CD4-positive, alpha-beta T cell treated with Interleukin-12 subunit alpha and Interleukin-12 subunit beta, for 1 hour (primary cell): ENCODE measurements at places on chromosomes 13 and 19.

DNA sequence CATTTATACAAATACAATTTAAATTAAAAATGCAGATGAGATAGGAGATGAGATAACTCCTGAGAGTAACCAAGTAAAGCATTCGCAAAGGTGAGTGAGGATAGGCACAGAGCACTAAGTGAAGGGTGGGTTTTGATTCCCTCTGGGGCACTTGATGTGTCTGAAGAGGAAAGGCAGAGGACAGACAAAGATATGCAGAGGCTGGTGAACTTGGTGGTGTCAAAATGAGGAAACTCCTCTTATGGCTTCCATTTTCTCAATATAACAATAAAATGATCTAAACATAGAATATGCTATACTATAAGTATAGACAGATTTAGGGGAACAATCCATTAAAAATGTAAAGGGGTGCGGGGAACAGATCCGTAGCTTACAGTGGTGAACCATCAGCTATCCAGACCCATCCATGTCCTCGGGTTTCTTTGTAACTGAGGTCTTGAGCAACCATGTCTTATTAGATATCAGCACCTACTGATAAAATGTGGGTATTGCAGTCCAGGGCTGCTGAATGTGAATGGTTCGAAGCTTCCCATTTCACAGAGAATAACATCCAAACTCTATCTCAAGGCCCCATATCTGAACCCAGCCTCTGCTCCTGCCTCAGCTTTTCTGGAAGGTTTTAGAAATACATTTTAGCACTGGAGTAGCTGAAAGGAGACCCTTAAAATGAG lies 73.9 kb upstream of the SLC10A2 start:
- DNase-seq: no peak

DNA sequence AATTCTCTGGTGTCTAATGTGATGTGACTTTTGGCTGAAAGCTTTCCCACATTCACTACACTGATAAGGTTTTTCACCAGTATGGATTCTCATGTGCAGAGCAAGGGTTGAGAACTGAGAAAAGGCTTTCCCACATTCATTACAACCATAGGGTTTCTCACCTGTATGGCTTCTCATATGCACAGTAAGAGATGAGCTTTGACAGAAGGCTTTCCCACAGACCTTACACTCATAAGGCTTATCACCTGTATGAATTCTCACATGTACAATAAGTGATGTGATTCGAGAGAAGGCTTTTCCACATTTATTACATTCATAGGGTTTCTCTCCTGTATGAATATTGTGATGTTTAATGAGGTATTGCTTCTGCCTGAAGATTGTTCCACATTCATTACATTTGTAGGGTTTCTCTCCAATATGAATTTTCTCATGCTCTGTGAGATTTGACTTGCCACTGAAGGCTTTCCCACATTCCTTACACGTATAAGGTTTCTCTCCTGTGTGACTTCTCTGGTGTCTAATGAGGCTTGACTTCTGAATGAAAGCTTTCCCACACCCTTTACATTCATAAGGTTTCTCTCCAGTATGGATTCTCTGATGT lies 14.0 kb downstream of the ZNF260 start:
- DNase-seq: no peak

GRCh38 chr19:28228854-28229253 lies 984.1 kb downstream of the UQCRFS1 start:
- DNase-seq: no peak

DNA sequence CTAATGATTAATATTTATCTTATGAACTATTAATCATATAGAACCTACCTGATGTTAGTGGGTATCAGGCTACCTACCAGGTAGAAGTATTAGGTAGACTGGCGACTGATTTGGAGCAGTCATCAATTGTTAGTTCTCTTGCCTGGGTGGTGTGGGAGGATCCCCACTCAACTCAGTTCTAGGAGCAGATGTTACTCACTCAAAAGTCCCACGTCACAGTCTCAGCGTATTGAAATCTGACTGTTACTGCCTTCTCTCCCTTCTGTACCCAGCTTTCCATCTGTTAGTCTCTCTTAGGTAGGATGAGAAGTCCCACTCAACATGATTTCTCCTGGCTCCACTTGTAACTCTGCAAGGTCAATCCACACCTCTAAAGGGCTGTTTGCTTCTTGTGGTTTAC lies 102.7 kb downstream of the OLFM4 start:
- no peak for DNase-seq

DNA sequence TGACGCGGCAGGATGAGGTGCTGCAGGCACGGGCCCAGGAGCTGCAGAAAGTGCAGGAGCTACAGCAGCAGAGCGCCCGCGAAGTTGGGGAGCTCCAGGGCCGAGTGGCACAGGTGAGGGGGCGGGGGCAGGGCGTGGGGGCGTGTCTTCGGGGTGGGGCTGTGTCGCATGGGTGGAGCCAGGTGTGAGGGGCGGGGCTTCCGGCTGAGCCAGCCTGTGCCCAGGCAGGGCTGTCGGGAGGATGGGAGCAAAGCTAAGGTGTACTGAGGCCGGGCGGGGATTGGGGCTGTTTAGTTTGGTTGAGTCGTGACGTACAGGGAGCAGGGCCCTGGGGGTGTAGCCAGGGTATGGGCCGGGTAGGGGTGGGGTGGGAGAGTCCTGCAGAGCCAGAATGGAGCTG lies 62.3 kb downstream of the KCNC3 start:
- peak; percentile 10 for DNase-seq

DNA sequence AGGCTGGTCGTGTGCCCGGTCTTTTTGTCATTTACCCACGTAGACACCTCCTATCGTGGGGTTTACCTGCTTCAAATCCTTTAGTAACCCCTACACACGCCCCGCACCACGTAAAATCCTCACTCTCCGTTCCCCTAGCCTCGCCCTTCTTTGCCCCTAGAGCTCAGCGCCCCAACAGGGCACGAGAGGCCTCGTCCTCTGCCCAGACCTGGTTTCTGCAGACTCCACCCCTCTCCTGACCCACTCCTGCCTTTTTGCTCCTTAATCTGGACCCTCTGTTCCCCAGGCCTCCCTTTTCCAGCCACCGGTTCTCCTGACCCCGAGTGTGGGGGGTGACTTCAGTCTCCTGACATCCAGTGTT lies 412 bp downstream of the ZNF528 start:
- no peak for DNase-seq

- no peak for DNase-seq
These were observed 53.6 kb downstream of the ZAR1L start for GRCh38 chr13:32261567-32261966.

DNA sequence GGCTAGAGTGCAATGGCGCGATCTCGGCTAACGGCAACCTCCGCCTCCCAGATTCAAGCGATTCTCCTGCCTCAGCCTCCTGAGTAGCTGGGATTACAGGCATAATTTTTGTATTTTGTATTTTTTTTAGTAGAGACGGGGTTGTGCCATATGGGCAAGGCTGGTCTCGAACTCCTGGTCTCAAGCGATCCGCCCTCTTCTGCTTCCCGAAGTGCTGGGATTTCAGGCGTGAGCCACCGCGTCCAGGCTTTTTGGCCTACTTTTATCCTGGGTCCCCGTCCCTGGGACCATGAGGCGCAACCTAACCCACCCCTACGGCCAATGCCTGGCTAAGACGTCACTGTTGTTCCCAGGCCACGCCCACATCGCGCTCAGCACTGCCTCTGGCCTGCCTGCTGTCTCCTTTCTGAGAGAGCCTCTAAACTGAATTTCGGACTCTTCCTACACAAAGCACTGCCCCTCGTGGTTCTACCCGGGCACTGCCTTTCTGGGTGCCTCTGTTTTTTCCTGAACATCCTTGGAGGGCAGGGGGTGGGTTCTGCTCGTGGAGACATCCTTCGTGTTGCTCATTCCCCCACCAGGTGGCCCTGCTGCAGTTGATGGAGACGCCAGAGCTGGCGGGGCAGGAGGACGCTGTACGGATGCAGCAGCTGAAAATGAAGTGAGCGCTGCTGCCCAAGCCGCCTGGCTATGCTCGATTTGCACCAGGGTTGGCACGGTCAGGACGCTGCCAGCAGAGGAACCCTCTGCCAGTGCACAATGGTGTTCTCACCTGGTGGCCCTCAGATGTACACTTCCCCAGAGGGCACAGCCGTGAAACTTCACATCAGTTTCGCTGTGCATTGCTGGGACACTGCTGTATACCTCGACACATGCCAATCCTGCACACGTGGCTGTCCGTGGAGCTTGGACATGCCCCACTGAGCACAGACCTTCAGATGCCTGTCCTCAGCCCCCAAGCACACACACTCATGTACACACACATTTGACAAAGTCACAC lies 2.0 kb downstream of the REX1BD start:
- DNase-seq: no peak

DNA sequence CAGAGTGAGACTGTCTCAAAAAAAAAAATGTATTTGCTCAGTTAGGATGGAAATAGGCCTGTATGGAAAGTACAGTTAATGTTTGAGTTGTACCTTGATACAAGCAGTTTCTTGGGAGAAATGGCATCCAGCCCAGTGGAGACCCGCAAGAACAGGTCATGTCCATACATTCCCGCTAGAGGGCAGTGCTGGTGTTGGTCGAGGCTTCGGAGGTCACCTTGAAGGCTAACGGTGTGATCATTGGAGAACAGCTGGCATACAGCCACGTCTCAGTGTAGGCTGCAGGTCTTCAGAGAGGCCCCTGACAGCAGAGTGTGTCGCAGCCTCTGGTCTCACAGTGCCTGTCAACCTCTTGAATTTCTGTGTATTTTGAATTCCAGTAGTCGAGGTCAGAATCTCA lies 7.5 kb downstream of the ZNF610 start:
- DNase-seq: peak; percentile 64

GRCh38 chr19:17496337-17496997 lies 15.0 kb upstream of the PGLS start:
- DNase-seq: peak; percentile 85

DNA sequence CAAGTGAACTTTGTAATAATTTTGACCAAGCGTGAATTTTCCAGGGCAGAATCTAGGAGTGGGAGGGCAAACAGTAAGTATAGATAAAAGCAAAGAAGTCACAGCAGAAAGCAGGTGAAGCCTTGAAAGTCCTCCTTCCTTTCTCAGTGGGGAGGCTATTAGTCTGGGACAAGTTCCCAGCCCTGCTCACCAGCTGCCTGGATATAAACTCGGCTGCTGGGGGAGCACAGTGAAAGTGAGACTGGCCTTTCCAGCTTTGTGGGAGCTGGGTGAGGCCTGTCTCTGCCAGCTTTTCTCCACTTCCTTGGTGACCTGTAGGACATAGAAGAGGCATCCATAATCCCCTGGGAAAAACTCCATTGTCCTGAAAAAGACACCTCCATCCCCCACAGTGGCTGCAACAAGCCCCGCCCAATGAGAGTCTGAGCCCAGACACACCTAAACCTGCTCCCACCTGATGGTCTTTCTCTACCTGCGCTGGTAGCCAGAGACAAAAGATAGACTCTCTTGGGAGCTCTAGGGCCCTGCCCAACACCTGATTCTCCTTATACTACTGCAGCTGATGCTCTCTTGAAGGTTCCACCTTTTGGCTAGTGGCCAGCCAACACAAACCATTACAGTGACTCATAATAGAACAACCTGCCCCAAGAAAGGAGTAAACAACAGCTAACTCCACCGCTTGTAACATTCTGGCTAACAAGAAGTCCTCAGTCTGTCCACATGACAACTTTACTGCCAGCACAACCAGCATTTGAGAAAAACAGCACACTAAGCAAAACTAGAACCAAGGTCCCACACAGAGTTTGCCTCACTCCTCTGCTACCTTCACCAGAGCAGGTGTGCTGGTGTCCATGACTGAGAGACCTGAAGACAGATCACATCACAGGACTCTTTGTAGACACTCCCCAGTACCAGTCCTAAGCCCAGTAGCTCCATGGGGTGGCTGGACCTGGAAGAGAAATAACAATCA lies 252.2 kb upstream of the SLITRK6 start:
- DNase-seq: no peak

DNA sequence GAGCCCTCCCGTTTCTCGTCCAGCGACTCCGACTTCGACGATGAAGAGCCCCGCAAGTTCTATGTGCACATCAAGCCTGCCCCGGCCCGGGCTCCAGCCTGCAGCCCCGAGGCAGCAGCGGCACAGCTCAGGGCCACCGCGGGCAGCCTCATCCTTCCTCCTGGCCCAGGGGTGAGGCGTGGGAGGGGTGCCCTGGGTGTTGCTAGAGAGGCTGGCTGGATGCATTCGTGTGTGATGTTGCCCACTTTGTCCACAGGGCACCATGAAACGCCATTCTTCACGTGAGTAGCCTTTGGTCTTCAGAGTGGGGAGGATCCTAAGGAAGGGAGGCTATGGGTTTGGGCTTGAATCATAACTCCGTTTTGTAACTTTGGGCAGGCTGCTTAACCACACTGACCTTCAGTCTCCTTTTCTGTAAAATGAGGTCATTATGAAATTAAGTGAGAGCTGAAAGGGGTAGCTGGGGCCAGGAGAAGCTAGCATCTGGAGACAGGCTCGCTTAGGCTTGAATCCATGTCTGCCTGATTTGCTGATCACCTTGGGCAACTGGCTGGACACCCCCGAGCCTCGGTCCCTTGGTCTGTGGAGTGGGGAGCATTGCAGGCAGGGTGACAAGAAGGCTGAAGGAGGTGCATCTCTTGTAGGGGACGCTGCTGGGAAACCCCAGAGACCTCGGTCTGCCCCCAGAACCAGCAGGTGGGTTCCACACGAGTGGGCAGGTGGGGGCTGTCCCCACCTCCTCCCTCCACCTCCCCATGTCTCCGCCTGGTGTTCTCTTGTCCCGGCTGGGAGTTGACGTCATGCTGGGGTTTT lies 18.7 kb upstream of the B3GNT3 start:
- no peak for DNase-seq

DNA sequence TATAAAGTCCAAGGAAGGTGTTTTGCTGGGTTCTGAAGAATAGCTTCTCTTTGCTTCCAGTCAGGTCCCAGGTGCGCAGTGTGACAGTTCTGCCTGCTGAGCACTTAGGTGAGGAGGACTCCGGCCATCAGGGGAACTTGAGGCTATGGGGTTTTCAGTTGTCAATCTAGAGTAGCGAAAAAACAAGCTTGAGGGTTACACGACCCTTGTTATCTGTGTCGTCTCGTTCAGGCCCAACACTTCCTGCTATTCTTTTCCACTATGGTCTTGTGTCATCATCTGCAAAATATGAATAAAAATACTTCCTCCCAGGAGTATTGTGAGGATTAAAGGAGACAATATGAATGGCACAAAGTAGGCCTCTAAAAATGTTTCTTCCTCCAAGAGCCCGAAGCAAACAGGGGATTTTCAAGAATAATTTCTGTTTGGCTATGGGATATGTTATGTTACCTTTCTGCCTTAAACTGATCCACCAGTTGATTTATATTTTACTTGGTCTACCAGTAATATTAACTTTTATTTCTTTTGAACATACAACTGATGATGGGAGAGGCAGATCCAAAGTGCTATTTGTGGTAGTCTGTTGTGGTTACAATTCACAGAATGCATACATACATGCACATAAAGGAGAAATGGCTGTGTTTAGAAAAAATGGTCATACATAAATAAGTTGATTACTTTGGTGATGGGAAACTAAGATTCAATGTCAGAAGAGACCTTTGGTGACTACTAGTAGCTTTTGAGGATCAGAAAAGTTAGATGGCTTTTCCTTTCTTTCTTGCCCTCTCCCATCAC lies 40.5 kb upstream of the RCBTB2 start:
- DNase-seq: no peak

GRCh38 chr19:6801485-6802086 lies 29.1 kb downstream of the VAV1 start:
- DNase-seq: peak; percentile 85

- DNase-seq: peak; percentile 82
These were observed 3.9 kb downstream of the MIDN start for GRCh38 chr19:1252221-1252820.

- no peak for DNase-seq
These were observed 23.1 kb downstream of the FXYD5 start for GRCh38 chr19:35177377-35178274.
